ENCODE measurements at places on chromosomes 3 and 15. TPM values are rescaled to one million over a fixed set of nuclear protein-coding genes. Genes with fewer than 3 reads are reported as not detected.

Gene VGLL3
- 0.55 TPM for polyA plus RNA-seq

Gene CIDEC
- polyA plus RNA-seq: 0.18 TPM

Gene MAGEL2
- 0.01 TPM for polyA plus RNA-seq

Gene PARP6
- 28.4 TPM for polyA plus RNA-seq

Gene FBLN2
- 2.7 TPM for polyA plus RNA-seq

Gene ATP8B4
- polyA plus RNA-seq: 0.75 TPM

Gene VEPH1
- polyA plus RNA-seq: 0.07 TPM

Gene BCL2A1
- polyA plus RNA-seq: 1.6 TPM

All from esophagus (tissue), 2 donors.